ENCODE measurements at places on chromosomes 5 and 9. TPM values are rescaled to one million over a fixed set of nuclear protein-coding genes. Genes with fewer than 3 reads are reported as not detected.

The IFNA21 gene
- not detected for total RNA-seq

The MYOZ3 gene
- 3.4 TPM for total RNA-seq

The TAF11L3 gene
- total RNA-seq, result not detected

The FOXD4L3 gene
- not detected for total RNA-seq
